ENCODE measurements at places on chromosomes 1 and 21. TPM values are rescaled to one million over a fixed set of nuclear protein-coding genes. Genes with fewer than 3 reads are reported as not detected.

GRCh38 chr1:29387210-29387609 is 150.9 kb downstream of the PTPRU start:
- H3K36me3 ChIP-seq: no peaks in the 10 kb centered on the region
- H3K27ac ChIP-seq: no peak overlapping the region
- DNase-seq: no peak

HES2 gene
- total RNA-seq: 8.2 TPM

- no peak for DNase-seq
- no peaks in the 10 kb centered on the region for H3K36me3 ChIP-seq
- no peaks in the 10 kb centered on the region for H3K27me3 ChIP-seq
- peaks cover 11% of the 10 kb centered on the region for H3K4me1 ChIP-seq
Observed at GRCh38 chr1:230003409-230003808, 63.6 kb upstream of the GALNT2 start.

CD2 gene
- total RNA-seq: 4.9 TPM

PDZK1IP1 gene
- 57.6 TPM for total RNA-seq

DNA sequence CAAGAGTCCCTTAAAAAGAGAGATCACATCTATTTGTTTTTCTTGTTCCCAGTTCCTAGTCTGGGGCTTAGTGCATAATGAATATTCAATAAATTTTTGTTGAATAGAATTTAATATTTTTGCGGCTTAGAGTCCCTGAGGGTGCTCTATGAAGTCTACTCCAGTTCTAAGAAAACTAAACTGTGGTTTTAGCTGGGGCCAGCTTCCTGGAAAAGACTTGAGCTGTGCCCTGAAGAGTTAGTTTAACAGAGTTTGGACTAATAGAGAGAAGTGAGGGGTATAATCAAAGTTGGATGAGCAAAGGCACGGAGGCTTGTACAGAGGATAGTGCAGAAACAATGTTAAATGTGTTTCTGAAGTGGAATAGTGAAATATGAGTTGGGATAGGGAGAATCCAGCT is 168.9 kb downstream of the FASLG start:
- DNase-seq: no peak
- no peaks in the 10 kb centered on the region for H3K27me3 ChIP-seq
- H3K4me3 ChIP-seq: no peak overlapping the region
- no peaks in the 10 kb centered on the region for H3K4me1 ChIP-seq

ZNF326 gene
- total RNA-seq: 27.2 TPM
